Psoas muscle (tissue), 8 donors: ENCODE measurements at places on chromosomes 1 and 21. TPM values are rescaled to one million over a fixed set of nuclear protein-coding genes. Genes with fewer than 3 reads are reported as not detected.

- DNase-seq: no peak
- H3K27me3 ChIP-seq: no peaks in the 10 kb centered on the region
- no peak overlapping the region for H3K4me3 ChIP-seq
- H3K36me3 ChIP-seq: no peaks in the 10 kb centered on the region
- no peaks in the 10 kb centered on the region for H3K4me1 ChIP-seq
Observed at GRCh38 chr1:195594322-195594721, 1013.9 kb downstream of the KCNT2 start.

GRCh38 chr1:212118167-212118871, 82.8 kb downstream of the DTL start:
- H3K27ac ChIP-seq: peak overlapping the region; percentile 90
- H3K4me3 ChIP-seq: no peak overlapping the region
- no peaks in the 10 kb centered on the region for H3K27me3 ChIP-seq

- H3K4me3 ChIP-seq: no peak overlapping the region
- no peak for DNase-seq
- no peaks in the 10 kb centered on the region for H3K27me3 ChIP-seq
- no peaks in the 10 kb centered on the region for H3K36me3 ChIP-seq
- no peaks in the 10 kb centered on the region for H3K4me1 ChIP-seq
Observed at GRCh38 chr1:242056988-242057744, 58.3 kb upstream of the MAP1LC3C start.

GRCh38 chr1:99820546-99820945, 29.6 kb upstream of the AGL start:
- H3K27me3 ChIP-seq: no peaks in the 10 kb centered on the region
- H3K4me1 ChIP-seq: peaks cover 29% of the 10 kb centered on the region
- H3K27ac ChIP-seq: no peak overlapping the region
- H3K4me3 ChIP-seq: no peak overlapping the region
- no peaks in the 10 kb centered on the region for H3K36me3 ChIP-seq

GRCh38 chr1:210850556-210850955, 283.4 kb downstream of the KCNH1 start:
- H3K4me3 ChIP-seq: no peak overlapping the region
- H3K27ac ChIP-seq: no peak overlapping the region

DNA sequence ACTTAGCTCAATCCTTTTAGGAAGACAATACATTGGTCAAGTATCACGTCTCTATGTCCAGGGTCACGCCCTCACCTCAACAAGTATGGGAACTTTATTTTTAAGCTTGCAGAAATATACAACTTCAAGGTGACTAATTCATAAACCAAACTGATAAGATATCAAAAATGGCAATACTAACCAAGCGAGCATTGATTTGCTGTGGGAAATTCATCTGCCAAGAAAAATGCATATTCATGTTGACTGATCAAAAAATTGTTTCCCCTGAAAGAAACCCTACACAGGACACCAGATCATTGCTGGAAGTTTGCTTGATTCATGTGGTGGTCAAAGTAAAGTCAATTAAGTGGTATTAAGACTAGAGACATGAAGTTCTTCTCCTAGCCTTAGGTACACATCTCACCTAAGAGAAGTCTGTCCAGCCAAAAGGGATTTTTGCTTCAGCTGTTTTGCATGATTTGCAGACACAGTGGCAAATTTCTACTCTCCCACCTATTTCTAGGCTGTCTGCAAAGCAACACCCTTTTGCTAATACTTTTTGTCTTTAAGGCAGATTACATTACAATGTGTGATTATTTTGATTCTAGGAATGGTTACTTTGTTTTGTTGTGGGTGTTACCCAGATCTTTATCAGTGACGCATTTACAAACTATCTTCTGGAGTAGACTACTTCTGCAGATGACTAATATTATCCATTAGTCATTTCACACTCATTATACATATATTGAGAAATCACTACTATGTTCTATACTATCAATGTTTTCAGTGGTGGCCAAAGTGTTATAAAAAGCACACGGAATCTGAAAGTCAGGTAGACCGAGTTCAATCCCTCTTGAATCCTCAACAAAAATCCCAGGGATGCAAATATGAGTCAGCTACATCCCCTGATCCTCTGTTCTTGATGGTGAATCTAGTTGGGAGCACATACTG, 12.4 kb downstream of the SAMSN1 start:
- DNase-seq: no peak
- no peak overlapping the region for H3K27ac ChIP-seq
- no peaks in the 10 kb centered on the region for H3K4me1 ChIP-seq
- no peaks in the 10 kb centered on the region for H3K27me3 ChIP-seq

- no peaks in the 10 kb centered on the region for H3K36me3 ChIP-seq
- H3K4me1 ChIP-seq: peaks cover 7% of the 10 kb centered on the region
- peak overlapping the region; percentile 89 for H3K27ac ChIP-seq
- H3K4me3 ChIP-seq: peak overlapping the region; percentile 73
Observed at GRCh38 chr1:146036965-146037646, 15.6 kb upstream of the HJV start.

- H3K36me3 ChIP-seq: no peaks in the 10 kb centered on the region
- H3K4me1 ChIP-seq: peaks cover 56% of the 10 kb centered on the region
- peak overlapping the region; percentile 93 for H3K4me3 ChIP-seq
Observed at GRCh38 chr1:110340207-110340468, 961 bp downstream of the RBM15 start.

- H3K4me1 ChIP-seq: no peaks in the 10 kb centered on the region
- H3K27ac ChIP-seq: no peak overlapping the region
- H3K27me3 ChIP-seq: no peaks in the 10 kb centered on the region
- no peaks in the 10 kb centered on the region for H3K36me3 ChIP-seq
- no peak overlapping the region for H3K4me3 ChIP-seq
Observed at GRCh38 chr1:84936116-84936810, 43.3 kb upstream of the LPAR3 start.

DNA sequence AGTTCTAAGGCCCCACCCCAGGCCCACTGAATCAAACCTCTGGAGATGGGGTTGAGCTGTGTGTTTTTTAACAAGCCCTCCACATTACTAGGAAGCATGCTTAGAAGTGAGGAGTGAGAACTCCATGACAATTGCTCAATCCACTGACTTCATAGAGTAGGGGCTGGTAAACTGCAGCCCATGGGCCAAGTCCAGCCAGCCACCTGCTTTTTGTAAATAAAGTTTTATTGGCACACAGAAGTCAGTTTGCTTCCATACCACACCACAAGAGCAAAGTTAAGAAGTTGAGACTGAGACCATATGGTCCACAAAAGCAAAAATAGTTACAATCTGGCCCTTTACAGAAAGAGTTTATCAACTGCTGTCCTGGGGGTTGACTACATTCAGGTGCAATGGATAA, 309.2 kb downstream of the SETD4 start:
- H3K36me3 ChIP-seq: no peaks in the 10 kb centered on the region
- H3K27me3 ChIP-seq: peaks cover 2% of the 10 kb centered on the region
- H3K4me3 ChIP-seq: no peak overlapping the region
- DNase-seq: no peak

DNA sequence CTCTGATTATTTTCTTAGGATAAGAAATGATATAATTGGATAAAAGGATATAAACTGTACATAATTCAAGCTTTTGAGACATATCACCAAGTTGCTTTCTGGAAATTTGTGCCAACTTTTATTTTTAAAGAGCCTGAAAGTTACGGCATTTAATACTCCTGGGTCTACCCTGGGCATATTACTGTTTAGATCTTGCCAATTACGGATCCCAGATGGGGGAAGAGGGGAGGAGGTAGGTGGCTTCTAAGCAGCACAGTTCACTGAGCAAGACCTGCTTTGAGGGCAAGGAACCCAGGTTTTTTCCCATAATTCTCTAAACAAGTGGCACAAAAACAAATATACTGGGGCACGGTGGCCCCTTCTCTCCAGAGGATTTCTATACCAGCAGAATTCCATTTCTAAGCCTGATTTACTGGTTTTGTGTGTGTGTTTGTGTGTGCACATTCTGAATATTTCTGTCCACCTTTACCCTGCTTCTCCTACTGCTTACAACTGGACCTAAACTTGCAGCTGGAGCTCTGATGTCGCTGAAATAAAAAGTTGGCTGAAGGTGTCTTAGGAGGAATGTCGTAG, 76.7 kb downstream of the LAMC2 start:
- peaks cover 2% of the 10 kb centered on the region for H3K27me3 ChIP-seq
- no peak overlapping the region for H3K4me3 ChIP-seq
- no peaks in the 10 kb centered on the region for H3K4me1 ChIP-seq
- no peak for DNase-seq
- H3K36me3 ChIP-seq: no peaks in the 10 kb centered on the region

DNA sequence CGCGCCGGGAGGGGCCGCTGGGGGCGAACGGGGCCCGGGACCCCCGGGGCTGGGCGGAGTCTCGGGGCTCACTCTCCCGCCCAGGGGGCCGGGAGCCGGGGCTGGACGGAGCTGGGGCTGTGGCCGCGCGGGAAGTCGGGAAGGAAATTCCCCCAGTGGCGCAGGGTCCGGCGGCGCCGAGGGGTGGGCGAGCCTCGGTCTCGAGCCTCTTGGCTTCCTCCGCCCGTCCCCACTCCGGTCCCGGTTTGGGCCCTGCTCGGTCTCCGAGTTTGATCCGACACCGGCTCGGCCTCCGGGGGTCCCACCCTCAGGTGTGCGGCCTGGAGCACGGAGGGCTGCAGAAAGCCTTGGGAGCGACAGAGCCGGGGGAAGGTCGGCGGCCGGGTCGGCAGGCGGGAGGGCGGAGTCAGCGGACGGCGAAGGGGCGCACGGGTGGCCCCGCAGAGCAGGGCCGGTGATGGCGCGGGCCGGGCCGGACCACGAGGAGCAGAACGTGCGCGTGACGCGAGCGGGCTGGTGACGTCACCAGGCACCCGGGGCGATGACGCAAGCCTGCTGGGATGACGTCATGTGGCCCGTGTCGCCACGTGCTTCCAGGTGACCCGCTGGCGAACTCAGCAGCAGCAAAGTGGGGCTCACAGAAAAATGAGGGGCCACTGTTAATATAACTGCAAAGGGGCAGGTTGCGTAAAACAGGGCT, 610 bp upstream of the HES4 start:
- H3K4me1 ChIP-seq: peaks cover 8% of the 10 kb centered on the region
- peak overlapping the region; percentile 92 for H3K27ac ChIP-seq
- H3K36me3 ChIP-seq: no peaks in the 10 kb centered on the region
- H3K27me3 ChIP-seq: no peaks in the 10 kb centered on the region
- peak; percentile 85 for DNase-seq

DNA sequence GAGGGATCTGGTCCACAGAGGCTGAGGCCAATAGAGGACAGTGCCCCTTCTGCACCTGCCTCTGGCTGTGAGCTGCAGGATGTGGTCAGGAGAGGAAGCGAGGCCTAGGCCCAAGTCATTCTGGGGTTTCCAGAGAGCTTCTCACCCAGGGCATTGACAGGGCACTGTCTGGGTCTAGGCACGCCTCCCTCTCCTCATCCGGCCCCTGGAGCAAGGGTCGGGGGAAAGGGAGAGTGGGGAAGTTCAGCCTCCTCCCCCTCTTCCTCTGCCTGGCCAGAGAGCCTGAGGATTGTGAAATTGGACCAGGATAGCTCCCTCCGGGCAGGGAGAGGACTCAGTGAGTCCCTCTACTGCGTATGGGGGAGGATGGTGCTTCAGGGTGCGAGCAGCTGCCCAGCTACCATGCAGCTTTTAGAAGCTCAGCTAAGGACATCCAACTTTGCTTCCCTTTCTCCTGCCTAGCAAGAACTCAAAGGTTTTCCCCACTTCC, 6.3 kb upstream of the INAVA start:
- H3K27ac ChIP-seq: no peak overlapping the region
- peaks cover 11% of the 10 kb centered on the region for H3K4me1 ChIP-seq
- H3K4me3 ChIP-seq: no peak overlapping the region
- no peak for DNase-seq
- peaks cover 32% of the 10 kb centered on the region for H3K27me3 ChIP-seq

GRCh38 chr1:204714861-204715511, 29.4 kb upstream of the LRRN2 start:
- DNase-seq: no peak
- no peaks in the 10 kb centered on the region for H3K36me3 ChIP-seq
- H3K4me1 ChIP-seq: no peaks in the 10 kb centered on the region

GRCh38 chr1:208100906-208101305, 143.3 kb downstream of the PLXNA2 start:
- H3K27me3 ChIP-seq: no peaks in the 10 kb centered on the region
- H3K4me1 ChIP-seq: peaks cover 16% of the 10 kb centered on the region
- H3K36me3 ChIP-seq: peaks cover 31% of the 10 kb centered on the region
- DNase-seq: no peak

DNA sequence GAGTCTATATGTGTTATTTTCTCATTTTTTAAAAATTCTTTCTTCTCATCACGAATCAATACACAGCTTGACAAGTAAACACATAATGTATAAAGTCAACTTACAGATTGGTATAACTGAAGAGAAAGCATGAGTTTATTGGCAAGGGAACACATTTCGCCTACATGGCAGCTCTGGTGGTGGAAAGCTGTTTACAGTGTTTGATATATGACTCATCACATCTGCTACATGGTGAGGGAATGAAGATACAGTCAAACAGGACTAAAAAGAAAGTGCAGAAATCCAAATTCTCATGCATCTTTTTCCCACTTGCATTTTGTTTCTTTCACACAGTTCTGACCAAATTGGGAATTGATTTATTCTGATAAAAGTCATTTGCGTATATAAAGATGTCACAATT, 122.2 kb upstream of the ADGRL4 start:
- no peak for DNase-seq
- H3K4me1 ChIP-seq: no peaks in the 10 kb centered on the region
- no peaks in the 10 kb centered on the region for H3K36me3 ChIP-seq
- no peak overlapping the region for H3K27ac ChIP-seq

DNA sequence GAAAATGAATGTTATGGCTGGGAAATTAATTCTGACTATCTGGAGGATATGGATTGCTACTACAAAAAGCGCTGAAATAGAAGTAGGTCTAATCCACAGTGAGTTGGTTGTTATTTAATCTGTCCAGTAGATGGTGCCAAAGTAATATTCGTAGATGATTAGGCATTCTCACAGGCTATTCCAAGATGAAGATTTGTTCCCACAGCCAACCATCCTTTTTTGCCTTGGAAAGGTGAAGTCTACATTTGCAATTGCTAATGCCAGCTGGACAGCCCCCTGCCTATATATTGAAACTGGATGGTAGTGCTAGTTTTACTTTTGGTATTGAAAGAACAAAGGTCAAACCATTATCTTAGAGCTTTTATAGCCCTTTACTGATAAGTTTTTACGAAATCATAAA, 43.8 kb downstream of the RBM11 start:
- H3K36me3 ChIP-seq: no peaks in the 10 kb centered on the region
- no peak overlapping the region for H3K27ac ChIP-seq
- H3K4me1 ChIP-seq: no peaks in the 10 kb centered on the region

GRCh38 chr1:24540906-24541710, 14.8 kb upstream of the NCMAP start:
- H3K36me3 ChIP-seq: no peaks in the 10 kb centered on the region
- no peaks in the 10 kb centered on the region for H3K27me3 ChIP-seq
- H3K27ac ChIP-seq: no peak overlapping the region
- no peak for DNase-seq
- no peak overlapping the region for H3K4me3 ChIP-seq
- H3K4me1 ChIP-seq: no peaks in the 10 kb centered on the region

GRCh38 chr1:173097001-173097400, 46.3 kb upstream of the TNFSF18 start:
- H3K27me3 ChIP-seq: no peaks in the 10 kb centered on the region
- no peak overlapping the region for H3K4me3 ChIP-seq
- DNase-seq: no peak
- no peaks in the 10 kb centered on the region for H3K36me3 ChIP-seq
- H3K27ac ChIP-seq: no peak overlapping the region

- no peaks in the 10 kb centered on the region for H3K27me3 ChIP-seq
- no peak overlapping the region for H3K27ac ChIP-seq
- H3K36me3 ChIP-seq: no peaks in the 10 kb centered on the region
- no peak overlapping the region for H3K4me3 ChIP-seq
- no peaks in the 10 kb centered on the region for H3K4me1 ChIP-seq
Observed at GRCh38 chr1:76998582-76999223, 131.4 kb downstream of the ST6GALNAC5 start.

Gene C1QA
- total RNA-seq: 32.7 TPM

Gene LRRC8C
- total RNA-seq: 2.8 TPM

Gene LINGO4
- total RNA-seq: 5.8 TPM

Gene GJA9
- not detected for total RNA-seq

Gene APP
- total RNA-seq: 118 TPM

Gene CNKSR1
- total RNA-seq: 61.9 TPM

Gene ELAPOR1
- total RNA-seq: 0.37 TPM

Gene DNASE2B
- total RNA-seq: not detected

Gene AZIN2
- total RNA-seq: 1.2 TPM

Gene FBXO2
- total RNA-seq: 1.2 TPM
